GM13977 (cell line): ENCODE measurements at places on chromosomes 2 and 18.

GRCh38 chr18:50167966-50168365 is 27.0 kb downstream of the MYO5B start:
- no peak for DNase-seq

DNA sequence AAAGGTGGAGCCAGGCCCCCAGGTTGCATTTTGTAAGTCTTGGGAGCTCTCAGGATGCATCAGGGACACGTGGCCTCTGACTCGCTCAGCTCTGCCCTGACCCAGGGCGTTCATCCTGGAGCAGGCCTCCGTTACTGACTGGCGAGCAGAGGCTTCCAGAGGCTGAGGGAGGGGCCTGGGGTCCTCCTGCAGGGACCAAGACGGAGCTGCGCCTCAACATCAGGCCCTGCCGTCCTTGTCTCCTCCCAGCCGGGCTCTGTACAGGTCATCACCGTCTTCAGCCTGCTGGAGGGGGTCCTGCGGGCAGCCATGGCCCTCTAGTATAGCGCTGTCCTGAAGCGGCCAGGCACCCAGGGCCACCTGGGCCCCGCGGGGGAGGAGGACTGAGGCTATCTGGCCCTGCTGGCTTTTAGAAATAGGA is 10.2 kb upstream of the ALPP start:
- DNase-seq = no peak

GRCh38 chr18:52403291-52404021 is 63.5 kb downstream of the DCC start:
- no peak for DNase-seq

DNA sequence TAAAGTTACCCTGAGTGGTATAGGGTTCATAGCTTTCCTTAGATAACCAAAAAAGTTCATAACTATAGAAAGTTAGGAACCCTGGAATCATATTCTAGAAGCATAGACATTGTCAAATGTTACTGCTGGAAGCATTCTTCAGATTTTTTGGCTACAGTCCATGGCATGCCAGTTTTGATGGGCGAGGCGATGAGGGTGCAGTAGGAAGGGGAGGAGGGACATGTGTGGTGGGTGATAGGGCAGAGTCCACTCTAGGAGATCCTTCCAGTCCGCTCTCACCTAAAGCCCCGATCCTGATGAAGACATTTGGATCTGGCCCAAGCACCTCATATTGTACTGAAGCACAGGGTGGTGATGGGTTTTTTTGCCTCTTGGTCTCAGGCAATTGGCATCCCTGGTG is 91.8 kb downstream of the HRH4 start:
- no peak for DNase-seq

DNA sequence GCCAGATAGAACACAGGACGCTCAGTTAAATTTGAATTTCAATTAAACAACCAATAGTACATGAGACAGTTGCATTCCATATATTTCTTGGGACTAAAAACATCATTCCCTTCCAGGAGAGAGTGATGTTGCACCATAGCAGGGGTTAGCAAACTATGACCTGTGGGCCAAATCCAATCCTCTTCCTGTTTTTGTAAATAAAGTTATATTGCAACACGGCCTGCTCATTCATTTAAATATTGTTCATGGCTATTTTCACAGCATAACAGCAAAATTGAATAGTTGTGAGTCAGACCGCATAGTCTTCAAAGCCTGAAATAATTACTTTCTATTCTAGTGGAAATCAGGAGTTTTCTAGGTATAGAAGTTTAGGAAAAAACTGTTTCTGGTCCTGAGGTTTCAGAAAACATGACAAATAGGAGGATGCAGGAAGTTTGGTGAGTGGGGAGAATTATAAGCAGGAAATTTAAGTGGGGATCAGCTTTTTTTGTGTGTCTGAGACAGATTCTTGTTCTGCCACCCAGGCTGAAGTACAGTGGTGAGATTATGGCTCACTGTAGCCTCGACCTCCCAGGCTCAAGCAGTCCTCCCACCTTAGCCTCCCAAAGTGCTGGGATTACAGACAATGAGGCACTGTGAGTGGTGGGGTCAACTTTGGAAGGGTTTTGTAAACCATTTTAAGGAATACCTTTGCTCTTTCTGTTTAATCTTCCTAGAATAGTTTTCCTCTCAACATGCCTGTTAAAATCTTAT is 131.5 kb downstream of the SOCS6 start:
- no peak for DNase-seq

- DNase-seq = no peak
These were observed 1091.5 kb upstream of the CHAC2 start for GRCh38 chr2:52676056-52676455.

DNA sequence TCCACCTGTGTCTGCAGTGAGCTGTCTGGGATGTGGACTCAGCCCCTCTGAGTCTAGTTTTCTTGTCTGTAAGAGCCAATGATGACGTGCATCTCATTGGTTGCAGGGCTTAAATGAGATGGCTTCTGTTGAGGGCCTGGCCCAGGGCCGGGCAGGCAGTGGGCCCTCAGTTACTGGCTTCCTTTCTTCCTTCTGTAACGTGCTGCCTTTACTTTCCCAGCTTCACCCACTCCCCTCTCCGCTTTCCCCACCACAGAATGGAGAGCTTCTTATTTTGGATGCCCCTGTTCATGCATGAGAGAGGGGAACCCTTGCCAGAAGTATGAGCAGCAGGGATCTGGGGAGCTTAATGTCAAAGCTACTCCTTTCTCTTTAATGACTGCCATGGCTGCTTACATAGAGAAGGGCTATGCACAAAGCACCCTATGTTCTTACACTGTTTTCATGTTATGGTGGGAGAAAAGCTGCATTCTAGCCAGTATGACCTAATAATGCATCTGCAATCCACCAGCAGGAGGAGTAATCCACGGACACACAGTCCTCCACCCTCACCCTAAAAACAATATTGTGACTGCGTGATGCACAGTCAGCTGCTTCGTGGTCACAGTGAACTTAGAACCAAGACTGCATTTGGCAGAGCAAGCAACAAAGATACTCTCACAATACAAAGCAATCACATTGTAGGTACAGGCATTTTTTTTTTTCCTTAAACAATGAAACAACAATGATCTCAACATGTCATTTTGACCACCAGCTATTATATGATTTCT is 37.2 kb downstream of the CREG2 start:
- no peak for DNase-seq

GRCh38 chr18:32337347-32337746 is 133.3 kb downstream of the GAREM1 start:
- DNase-seq = no peak

GRCh38 chr18:77106331-77106730 is 26.3 kb downstream of the MBP start:
- DNase-seq = no peak

DNA sequence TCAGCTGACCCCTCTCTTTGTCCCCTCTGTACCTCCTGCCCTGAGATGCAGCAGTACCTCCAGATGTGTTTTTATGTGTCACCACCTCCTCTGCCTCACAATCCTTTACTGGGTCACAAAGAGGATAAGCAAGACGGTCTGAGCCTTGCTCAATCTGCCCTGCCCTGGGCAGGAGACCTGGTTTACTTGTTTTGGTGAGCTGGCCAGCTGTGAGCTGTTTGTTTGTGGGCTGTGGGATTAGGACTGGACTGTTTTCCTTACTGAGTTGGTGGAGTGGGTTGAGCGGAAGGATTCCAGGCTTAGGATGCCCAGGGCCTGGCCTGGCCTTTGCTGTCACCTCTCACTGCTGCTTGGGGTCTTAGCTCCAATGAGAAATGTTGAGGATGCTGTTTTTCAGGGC is 299.5 kb downstream of the SRBD1 start:
- DNase-seq = no peak

GRCh38 chr2:128442053-128442751 is 123.5 kb upstream of the HS6ST1 start:
- no peak for DNase-seq

DNA sequence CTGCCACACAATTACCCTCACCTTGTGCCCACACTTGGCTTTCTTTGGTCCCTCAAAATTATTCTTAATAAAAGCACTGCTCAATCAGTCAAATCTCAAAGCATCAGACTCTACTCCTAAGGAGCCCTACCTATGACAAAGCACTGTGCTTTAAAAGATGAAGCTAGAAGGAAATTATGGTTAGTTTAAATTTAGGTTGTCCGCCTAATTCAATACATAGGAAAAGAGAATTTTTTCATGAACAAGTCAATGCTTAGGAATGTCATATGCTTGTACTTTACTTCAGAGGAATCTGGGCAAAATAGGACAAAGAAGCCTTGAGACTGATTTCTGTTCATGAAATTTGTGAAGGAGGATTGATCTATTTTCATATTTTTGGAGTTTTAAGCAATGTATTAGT is 726.4 kb upstream of the CDH2 start:
- no peak for DNase-seq

GRCh38 chr2:79782576-79783452 is 270.0 kb downstream of the CTNNA2 start:
- no peak for DNase-seq

DNA sequence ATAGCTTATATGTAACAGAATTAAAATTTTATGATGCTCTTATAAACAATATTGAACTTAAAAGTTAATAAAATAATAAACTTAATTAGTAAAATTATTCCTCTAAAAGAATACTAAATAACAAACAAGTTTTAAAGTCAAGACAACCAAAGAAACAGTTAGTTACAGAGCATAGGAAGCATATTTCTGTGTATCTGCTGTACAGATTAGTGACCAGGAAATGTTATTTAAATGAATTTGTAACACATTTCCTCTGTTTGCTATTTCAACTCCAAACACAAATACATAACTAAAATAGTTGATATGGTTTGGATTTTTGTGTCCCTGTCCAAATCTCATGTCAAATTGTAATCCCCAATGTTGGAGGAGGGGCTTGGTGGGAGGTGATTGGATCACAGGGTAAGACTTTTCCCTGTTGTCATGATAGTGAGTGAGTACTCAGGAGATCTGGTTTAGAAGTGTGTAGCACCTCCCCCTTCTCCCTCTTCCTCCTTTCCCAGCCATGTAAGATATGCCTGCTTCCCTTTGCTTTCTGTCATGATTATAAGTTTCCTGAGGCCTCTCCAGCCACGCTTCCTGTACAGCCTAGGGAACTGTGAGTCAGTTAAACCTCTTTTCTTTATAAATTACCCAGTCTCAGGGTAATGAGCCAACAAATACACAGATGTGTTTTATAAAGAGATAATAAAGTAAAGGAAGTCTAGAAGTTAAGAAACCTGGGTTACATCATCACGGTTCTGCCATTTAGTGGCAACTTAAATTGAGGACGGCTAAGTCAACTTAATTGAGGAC is 51.8 kb downstream of the ROCK2 start:
- no peak for DNase-seq

DNA sequence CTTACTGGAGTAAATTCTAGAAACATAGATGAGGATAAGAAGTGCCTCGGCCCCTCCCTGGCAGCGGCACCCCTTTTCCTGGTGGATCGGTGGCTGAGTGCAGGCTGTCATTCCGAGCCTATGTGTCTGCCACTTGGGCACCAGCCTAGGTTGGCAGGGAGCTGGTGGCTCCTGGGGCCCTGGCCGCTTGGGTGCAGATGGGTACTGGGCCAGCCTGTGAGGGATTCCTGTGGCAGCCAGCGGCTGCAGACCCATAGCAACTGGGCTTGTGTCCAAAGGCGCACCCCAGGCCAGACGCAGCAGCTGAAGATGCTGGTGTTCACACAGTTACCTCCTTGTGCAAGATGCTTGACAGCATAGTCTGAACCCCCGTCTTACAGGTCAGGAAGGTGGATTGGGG is 2.8 kb downstream of the SNORC start:
- DNase-seq = no peak
